ENCODE measurements at places on chromosomes 3 and 15. TPM values are rescaled to one million over a fixed set of nuclear protein-coding genes. Genes with fewer than 3 reads are reported as not detected.

GRCh38 chr15:101497017-101497416 is 7.5 kb upstream of the PCSK6 start:
- no peak for DNase-seq

DNA sequence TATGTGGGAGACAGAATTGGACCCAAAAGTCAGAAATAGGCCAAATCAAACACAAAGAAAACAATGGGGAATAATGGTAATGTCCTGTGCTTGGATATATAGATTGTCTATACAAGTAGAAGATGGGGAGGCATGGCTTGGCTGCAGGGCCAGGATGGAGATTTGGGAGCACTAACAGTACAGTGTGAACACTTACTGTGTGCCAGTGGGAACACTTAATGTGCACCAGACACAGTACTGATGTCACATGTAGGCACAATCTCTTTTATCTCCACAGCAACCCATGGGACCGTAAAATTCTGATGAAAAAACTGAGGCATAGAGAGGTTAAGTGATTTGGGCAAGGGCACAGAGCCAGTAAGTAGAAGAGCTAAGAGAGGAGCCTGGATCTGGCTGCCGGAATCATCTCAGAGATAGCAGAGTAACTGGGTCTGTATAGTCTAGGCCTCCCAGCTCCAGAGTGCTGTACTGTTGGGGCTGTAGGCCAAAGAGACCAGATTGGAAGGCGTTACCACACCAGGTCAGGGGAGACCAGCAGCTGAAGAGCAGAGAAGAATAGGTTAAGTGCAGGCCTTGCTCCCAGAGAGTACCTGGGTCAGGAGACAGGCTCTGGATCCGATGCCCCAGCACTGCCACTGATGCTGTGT is 63.3 kb downstream of the RLBP1 start:
- DNase-seq, result no peak

DNA sequence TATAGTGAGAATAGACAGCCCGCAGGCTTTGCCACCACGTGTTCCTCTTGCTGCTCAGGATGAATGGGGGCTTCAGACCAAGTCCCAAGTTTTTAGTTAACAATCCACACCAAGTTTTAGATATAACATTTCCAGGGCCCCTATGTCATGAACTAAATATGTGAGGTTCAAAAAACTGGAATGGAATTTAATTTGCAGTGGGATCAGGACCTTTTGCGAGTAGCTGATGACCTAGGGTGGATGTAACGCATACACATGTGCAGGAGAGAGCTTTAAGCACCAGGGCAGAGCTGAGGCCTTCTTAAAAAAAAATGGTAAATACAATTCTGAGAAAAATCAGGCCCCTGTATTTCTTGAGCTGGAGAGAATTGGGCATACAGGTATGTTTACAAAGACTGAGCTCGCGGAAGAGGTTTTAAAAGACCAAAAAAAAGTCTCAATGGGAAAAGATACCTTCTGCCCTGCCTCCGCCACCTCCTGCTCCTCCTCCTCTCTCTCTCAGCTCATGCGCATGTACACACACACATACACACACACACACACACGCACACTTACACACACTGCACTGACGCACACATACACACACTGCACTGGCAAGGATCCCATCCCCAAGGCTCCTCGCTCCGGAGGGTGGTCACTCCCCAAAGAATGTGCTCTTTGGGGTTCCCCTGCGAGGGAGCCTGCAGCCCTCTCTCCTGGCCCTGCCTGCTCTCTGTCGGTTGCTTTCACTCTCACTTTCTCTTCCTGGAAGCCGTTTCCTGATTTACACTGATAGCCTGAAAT is 48.2 kb upstream of the IGF1R start:
- DNase-seq, result no peak

DNA sequence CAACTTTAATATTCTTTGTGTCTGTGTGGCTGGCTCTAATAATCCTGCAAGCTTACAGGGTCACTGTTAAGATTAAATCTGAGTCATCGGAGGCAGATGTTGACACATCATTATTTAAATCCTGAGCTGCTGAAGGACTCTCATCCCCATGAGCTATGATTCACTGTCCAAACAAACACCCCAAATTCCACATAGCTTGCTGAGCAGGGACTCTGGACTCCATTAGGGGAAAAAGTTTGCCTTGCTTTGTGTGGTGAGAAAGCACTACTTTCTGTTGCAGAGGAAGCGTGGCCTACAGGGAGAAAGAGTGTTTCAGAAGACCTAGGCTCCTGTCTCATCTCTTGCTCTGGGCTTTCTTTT is 213.7 kb downstream of the PDCD6IP start:
- DNase-seq, result peak; percentile 60

The GOLGA6L10 gene
- 0.73 TPM for total RNA-seq

The CTXN2 gene
- total RNA-seq, result not detected
